ENCODE measurements at places on chromosomes 12 and 14.

- no peak for DNase-seq
- H3K36me3 ChIP-seq: no peaks in the 10 kb centered on the region
- H3K27ac ChIP-seq: peak overlapping the region; percentile 100
- no peak overlapping the region for H3K4me3 ChIP-seq
- H3K27me3 ChIP-seq: no peaks in the 10 kb centered on the region
Measured at GRCh38 chr14:61586544-61587055, 108.7 kb upstream of the HIF1A start.

GRCh38 chr12:100427078-100427477 lies 46.6 kb upstream of the NR1H4 start:
- DNase-seq: no peak
- H3K27me3 ChIP-seq: peaks cover 3% of the 10 kb centered on the region
- H3K27ac ChIP-seq: no peak overlapping the region
- no peaks in the 10 kb centered on the region for H3K36me3 ChIP-seq
- H3K4me1 ChIP-seq: peaks cover 6% of the 10 kb centered on the region

GRCh38 chr14:98906123-98906995 lies 365.6 kb downstream of the BCL11B start:
- H3K27ac ChIP-seq: no peak overlapping the region
- H3K4me1 ChIP-seq: peaks cover 62% of the 10 kb centered on the region
- H3K27me3 ChIP-seq: peaks cover 4% of the 10 kb centered on the region
- no peak overlapping the region for H3K4me3 ChIP-seq

DNA sequence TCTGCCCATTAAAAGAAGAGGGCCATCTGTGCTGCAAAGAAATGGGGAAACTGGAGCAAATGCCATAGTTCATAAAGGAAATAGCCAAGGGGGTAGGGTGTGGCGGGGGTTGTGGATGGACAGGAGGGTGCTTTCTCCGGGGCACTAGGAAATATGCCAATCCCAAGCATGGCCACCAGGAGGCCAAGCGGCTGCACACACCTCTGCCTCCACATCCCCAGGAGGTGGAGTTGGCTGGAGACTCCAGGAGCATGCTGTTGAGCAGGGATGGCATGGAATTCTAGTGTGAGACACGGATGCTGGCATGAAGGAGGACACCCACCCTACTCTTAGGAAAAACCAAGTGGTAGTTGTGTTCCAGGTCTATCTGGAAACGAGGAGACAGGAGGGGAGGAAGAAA lies 25.2 kb downstream of the NID2 start:
- H3K27me3 ChIP-seq: no peaks in the 10 kb centered on the region
- no peak overlapping the region for H3K4me3 ChIP-seq
- peak overlapping the region; percentile 72 for H3K27ac ChIP-seq
- H3K36me3 ChIP-seq: peaks cover 18% of the 10 kb centered on the region
- DNase-seq: no peak
- H3K4me1 ChIP-seq: peaks cover 55% of the 10 kb centered on the region

DNA sequence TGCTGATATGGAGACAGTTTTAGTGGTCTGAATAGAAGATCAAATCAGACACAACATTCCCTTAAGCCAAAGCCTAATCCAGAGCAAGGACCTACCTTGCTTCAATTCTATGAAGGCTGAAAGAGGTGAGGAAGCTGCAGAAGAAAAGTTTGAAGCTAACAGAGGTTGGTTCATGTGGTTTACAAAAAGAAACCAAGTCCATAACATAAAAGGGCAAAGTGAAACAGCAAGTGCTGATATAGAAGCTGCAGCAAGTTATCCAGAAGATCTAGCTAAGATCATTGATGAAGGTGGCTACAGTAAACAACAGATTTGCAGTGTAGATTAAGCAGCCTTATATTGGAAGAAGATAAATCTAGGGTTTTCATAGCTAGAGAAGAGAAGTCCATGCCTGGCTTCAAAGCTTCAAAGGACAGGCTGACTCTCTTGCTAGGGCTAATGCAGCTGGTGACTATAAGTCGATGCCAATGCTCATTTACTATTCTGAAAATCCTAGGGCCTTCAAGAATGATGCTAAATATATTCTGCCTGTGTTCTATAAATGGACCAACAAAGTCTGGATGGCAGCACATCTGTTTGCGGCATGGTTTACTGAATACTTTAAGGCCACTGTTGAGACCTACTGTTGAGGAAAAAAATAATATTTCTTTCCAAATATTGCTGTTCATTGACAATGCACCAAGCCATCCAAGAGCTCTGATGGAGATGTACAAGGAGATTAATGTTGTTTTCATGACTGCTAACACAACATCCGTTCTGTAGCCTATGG lies 361.0 kb downstream of the DPF3 start:
- no peaks in the 10 kb centered on the region for H3K27me3 ChIP-seq
- H3K4me1 ChIP-seq: peaks cover 5% of the 10 kb centered on the region
- no peak for DNase-seq
- peaks cover 9% of the 10 kb centered on the region for H3K36me3 ChIP-seq
- H3K27ac ChIP-seq: no peak overlapping the region
